ENCODE measurements at places on chromosomes 11 and 22.
A peak's percentile ranks its signal among the peaks of the same experiment; 100 is the strongest.

DNA sequence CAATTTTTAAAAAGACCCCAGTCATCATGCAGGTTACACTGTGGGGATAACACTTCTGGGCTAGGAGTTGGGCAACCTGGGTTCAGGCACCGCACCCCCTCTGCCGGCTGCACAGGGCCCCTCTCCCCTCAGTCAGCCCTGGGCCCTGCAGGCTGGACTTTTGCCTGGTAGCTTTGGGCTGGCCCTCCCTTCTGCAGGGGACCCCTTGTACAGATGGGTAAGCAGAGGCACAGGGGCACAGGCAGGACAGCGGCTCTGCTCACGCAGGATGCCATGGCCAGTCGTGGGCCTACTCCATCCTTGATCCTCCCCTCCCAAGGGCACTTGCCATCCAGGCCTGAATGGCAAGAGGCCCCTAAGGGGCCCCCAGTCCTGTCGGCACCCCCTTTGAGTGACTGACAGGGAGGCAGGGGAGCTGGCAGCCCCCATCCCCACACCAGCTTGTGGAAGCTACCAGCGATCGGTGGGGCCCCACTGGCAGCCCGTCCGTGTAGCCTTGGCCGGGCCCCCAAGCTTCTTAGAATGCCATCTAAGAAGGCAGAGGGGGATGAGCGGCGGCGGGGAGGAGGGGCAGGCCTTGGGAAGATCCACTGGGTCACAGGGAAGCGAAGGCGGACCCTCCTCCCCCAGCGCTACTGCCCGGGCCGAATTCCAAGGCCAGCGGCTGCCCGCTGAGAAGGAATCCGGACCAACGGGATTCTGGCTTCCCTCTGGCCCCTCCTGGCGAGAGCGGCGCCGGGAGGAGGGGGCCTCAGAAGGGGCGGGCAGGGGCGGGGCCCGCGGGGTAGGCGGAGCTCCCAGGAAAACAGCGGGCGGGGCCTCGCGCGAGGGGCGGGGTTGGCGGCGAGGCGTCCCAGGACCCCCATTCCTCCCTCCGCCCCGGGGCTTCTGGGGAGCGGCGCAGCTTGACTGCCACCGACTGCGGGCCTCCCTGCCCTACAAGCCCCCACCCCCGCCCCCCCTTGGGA, 6.8 kb upstream of the CHKA start:
- DNase-seq, result no peak

DNA sequence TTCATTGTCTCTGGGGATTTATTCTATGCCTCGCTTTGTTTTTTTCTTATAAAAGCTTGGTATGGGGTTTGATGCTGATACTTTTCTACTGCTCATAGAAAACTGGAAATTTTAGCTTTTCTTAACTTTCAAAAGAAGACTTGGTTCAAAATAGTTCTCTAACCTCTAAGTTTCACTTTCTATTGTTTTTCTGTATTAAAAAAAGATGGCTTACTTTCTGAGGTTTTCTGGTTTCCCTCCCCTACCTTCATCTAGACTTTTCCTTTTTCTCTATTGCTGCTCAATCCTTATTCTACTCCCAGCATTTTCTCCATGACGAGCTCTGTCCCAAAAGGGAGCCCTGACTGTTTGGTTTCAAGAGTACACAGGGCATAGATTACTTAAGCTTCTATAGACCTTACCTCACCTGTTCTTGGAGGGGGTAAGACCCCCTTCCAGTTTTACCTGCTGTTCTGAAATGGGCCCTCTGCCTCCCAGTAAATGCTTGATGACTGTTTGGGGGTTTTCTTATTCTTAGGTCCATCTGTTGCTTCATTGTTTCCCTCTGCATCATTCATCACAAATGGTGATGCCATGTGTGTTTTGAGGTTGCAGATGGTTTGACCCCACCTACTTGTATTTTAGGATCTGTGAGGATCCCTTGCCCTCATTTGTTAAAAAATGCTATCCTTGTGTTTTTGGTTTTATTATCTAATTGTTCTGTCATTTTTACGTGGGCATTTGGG, 29.5 kb downstream of the DNHD1 start:
- no peak for DNase-seq

DNA sequence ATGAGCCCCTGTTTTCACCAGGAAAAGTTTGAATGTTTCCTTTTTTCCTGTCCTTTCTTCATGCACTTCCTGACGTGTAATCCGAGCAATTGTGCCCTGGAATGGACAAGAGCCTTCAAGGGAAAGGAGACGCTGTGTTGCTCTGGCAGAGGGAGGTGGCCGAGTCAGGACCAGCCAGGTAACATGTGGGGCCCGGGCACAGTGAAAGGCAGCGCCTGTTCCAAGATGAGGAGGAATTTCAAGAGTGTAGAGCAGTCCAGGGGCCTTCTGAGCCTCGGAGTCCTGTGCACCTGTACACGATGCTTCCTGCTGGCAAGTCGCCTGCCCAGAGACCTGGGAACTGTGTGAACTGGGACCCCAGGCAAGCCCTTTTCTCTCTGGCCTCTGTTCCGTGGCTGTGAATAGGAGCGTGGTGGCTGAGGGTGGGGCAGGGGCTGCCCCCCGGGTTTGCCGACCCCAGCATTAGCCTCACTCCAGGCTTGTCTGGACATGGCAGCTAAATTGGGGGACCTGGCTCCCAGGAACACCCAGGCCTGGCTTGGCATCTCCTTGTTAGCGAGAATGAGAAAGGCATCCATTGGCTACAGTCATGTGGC, 92.0 kb downstream of the MYEOV start:
- DNase-seq, result no peak

DNA sequence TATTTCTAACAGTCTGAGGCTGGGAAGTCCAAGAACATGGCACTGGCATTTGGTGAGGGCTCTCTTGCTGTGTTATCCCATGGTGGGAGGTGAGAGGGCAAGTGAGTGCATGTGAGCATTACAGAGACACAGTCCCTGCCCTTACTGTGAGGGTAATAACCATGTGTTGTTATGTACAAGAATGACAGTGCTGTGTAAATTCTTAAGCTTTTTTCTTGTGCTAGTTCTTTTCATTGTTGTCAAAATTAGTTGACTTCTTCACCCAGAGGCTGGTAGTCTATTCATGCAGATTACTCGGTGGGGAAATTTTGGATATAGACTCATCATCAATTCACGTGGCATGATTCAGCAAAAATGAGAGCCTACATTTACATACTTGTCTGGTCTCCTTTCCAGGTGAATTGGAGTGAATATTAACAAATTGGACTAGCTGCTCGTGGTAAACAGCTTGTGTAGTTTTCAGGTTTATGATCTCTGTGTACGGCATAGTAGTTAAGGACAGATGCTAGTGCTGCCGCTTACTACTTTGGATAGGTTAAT, 49.3 kb downstream of the ATXN10 start:
- no peak for DNase-seq

- no peak for DNase-seq
Observed at GRCh38 chr11:60809249-60809648, 24.1 kb downstream of the MS4A10 start.

DNA sequence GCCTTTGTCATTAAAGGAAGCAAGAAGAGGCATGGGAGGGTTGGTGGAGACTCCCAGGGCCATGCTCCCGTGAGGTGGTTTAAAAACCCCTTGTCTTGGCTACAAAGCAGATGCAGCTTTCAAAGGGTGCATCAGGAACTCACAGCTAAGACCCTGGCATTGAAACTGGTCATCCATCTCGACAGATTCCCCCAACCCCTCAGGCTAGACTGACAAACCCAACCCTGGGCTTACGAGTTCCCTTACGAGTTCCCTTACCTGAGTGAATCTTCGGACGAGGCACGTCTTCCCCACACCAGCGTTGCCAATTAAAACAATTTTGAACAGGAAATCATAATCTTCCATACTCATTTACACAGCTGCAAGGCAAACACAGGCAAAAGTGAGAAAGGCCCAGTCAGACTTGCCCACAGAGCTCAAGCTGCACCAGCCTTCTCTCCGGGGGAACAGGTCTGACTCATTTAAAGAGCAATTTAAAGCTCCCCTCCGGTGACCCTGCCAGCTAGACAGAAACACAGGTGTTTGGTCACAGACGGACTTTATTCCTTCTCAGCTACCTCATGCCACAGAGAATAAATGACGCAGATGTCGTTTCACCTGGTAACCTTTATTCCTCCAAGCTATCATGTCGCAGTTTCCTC, 74.6 kb downstream of the RAB30 start:
- DNase-seq, result peak; percentile 55

DNA sequence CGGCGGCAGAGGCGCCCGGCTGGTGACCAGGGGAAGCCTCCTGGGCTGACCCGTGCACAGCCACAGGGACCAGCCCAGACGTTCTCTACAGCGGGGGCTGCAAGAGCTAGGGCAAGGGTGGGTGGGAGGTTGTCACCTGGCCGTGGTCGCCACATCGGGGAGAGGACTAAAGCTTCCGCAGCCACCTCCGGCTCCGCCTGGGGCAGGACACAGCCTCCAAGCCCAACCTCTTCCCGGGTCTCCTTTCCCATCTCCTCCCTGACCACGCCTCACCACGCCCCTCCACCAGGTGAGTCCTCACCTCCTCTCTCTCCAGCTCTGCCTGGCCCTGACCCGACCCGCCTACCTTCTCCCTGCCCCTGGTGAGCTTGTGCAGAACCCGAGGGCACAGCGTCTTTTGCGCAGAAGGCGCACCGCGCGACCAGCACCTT, 75.9 kb upstream of the LMO1 start:
- DNase-seq, result no peak

- DNase-seq, result no peak
Observed at GRCh38 chr11:41323446-41323845, 136.0 kb downstream of the LRRC4C start.
